ENCODE measurements at places on chromosomes 16 and 17.

GRCh38 chr16:28902909-28903308 is 22.1 kb downstream of the RABEP2 start:
- no peak for DNase-seq

DNA sequence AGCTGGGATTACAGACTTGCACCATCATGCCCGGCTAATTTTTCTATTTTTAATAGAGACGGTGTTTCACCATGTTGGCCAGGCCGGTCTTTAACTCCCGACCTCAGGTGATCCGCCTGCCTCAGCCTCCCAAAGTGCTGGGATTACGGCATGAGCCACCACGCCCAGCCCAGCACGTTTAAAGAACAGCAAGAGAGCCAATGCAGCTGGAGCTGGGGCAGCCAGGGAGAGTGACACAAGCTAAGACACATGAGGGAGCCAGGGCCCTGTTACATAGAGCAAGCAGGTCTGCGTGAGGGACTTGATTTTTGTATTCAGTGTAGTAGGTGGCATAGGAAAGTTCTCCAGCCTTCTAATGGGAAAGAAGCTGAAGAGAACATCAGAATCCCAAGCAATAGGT is 21.7 kb upstream of the GOSR2 start:
- DNase-seq = no peak

DNA sequence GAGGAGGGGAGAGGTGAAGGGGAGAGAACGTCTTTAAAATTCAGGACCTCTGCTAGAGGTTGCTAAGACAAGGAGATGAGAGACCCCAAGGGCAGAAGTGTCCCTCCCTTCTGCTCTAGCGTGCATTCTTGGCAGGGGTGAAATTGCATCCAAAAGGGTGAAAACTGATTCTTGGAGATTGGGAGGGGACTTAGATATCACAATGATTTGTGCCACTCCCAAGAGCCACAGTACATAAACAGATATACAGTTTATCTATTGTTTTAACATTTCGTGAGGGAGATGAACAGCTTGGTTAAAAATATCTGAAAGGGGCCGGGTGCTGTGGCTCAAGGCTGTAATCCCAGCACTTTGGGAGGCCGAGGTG is 12.8 kb downstream of the CAVIN1 start:
- DNase-seq = no peak

DNA sequence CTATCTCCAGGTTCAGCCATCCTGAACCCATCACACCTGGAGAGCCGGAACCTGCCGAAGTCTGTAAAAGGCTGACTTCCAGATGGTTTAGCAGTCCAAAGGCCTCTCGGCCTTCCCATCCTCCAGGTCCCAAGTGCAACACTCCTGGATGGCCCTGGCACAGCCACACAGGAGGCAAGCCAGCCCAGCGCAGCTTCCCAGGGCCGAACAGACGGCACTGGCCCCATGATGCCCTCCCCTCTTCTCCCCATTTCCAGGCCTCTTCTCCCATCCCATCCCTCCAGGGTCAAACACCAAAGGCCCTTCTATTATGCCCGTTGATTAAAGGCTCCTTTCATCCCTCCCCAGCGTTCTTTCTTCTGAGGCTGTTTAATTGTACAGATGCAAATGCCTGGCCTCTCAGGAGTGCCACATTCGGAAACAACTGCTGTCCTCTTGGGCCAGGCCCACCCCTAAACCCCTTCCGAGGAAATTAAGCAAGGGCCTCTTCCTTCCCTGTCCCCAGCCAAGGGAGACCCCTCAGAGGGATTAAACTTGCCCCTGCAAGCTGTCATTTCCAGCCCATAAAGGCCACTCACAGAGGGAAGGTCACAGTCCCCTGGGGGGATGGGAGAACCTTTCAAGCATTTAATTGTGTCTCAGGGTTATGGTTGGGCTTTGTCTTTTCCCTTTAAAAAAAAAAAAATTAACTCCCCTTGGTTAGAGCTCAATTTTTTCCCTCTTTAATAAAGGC is 30.8 kb downstream of the AXIN2 start:
- DNase-seq = no peak

DNA sequence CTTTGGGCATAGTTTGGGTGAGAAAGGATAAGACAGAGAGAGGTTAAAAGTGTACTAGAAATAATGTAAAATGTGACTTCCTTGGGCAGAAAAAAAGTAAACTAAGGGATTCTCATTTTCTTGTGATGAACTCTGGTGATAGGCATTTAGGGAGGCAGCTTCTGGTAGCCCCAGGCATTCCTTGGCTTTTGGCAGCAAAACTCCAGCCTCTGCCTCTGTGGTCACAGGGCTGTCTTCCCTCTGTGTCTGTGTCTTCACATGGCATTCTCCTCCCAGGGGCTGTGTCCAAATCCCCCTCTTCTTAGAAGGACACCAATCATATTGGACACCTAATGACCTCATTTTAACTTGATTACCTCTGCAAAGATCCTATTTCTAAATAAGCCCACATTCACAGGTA is 54.7 kb downstream of the HS3ST3B1 start:
- DNase-seq = no peak

- DNase-seq = peak; percentile 78
Measured at GRCh38 chr17:45410144-45411091, 22.3 kb downstream of the ARHGAP27 start.

- DNase-seq = peak; percentile 63
Measured at GRCh38 chr17:61221597-61222471, 177.8 kb upstream of the TBX2 start.

DNA sequence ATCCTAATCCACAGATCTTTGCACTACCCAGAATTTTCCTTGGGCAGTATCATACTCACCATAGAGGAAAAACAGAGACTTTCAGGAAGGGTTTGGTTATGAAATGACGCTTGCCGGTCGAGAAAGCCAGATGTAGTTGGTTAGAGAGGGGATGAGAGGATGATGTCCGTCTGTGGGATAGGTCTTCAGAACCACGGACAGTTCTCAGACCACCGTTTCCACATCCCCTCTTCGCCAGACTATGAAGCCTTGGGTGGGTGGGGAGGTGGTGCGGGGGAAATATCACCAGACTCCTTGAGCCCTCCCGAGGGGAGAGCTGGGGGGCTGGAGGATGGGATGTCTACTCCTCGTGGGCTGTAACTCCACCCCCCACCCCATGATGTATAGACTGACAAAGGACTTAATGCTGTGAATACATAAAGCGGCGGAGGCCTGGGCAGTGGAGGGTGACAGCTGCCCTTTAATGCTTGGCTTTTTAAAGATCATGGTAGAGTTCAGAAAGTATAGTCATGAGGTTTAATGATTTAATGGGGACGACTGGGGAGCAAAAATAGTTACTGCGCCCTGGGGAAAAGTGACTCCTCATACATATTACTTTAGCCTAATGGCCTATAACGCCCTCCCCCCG is 96.6 kb downstream of the MRM1 start:
- no peak for DNase-seq

- no peak for DNase-seq
Measured at GRCh38 chr16:28884045-28884444, 5.8 kb downstream of the ATP2A1 start.

- peak; percentile 60 for DNase-seq
Measured at GRCh38 chr17:42163696-42164407, 9.1 kb upstream of the RAB5C start.

DNA sequence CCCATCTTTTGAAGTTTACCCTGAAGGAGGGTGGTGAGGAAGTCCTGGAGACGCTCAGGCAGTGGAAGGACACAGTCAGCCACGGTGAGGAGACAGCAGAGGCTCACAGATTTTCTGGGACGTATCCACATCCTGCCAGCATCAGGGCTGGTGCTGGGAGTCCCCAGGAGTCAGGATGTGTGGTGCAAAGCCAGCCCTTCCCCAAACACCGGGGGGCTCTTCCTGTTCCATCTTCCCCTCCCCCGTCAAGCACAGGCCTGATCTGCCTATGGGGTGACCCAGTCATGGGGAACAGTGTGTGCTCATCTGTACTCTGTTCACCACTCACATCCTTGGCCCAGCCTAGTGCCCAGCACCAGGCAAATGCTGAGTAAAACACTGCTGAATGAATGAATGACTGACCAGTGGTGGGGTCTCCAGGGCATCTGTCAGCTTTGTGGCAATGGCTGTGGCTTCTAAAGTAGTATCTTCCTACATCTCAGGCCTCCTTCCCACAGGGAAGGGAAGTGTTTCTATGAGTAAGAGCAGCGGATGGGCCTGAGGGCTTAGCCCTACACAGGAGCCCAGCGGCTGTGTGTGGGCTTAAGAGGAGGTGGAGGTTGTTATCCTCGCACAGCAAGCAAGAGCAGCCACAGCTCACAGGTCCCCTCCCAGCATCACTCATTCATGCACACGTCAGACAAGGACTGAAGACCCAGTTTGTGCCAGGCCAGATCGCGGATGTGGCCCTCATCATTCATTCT is 23.3 kb downstream of the NOS2 start:
- DNase-seq = no peak

GRCh38 chr17:33267271-33267790 is 25.8 kb downstream of the ASIC2 start:
- DNase-seq = no peak

Data from natural killer cell treated with Interleukin-12 subunit alpha and Interleukin-12 subunit beta and Interleukin-15 and Interleukin-18, amount 100 ng/mL, for 72 hours (primary cell).